ENCODE measurements at places on chromosomes 7 and 10.

GRCh38 chr10:22837351-22837750, 90.5 kb upstream of the ARMC3 start:
- no peak for DNase-seq

DNA sequence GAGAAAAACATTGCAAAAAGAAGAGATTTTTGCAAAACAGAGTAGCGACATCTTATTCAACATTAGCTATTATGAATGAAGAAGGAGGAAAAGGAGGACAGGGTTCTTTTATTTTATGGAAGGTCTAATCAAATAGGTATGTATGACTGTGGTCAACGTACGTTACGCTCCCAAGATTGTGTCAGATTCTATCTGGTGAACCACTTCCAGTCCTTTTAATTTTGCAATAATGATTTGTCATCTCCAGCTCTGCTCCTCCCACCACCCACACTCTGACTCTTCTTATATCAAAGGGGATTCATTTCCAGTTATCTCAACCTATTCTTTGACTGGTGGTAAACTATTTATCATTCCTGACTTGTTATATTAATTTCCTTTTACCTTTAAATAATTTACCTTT, 259.9 kb downstream of the CACNA2D1 start:
- no peak for DNase-seq

DNA sequence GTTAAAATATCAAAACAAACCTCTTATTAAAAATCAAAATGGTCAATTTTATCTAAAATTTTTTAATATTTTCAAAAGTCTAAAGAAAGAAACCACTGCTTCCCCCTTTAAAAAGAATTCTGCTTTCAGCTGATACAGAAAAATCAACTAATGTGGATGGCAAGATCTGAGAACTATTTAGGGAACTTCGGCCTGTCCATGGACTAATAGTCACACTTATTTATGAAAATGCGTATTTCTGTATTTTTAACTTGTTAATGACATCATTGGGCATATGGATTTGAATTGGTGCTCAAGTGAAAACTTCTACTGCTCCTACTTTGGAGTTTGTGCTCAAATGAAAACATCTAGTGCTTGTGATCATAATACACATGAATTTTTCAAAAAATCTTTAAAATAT, 31.9 kb downstream of the RNLS start:
- no peak for DNase-seq

- DNase-seq = no peak
Measured at GRCh38 chr7:94100723-94101345, 96.7 kb upstream of the BET1 start.

GRCh38 chr10:49387071-49387470, 8.8 kb downstream of the DRGX start:
- DNase-seq = no peak

DNA sequence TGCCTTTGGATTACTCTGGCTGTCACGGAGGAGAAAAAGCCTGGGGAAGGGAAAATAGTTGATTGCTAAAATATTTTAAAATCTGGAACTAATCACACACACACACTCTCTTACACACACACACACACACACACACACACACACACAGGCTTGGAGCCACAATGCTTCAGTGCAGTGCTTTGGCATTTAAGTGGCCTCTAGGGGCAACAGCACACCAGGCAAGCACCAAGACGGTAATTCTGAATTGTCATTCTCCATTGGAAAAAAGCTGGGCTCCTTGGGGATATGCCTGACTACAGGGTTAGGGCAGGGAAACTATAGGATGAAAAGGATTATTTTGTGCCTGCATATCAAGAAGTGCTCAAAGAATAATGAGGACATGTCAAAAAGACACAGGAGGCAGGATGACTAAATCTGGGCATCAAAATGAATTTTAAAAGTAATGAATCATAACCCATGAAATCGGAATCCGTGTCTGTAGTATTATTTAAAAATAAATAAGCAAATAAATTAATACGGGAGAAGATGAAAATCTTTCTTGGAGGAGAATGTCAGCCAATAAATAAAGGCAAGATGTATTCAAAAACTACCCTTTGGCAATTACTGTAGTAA, 30.4 kb upstream of the DDC start:
- no peak for DNase-seq

- no peak for DNase-seq
Measured at GRCh38 chr7:134356421-134356936, 39.7 kb upstream of the SLC35B4 start.

GRCh38 chr7:79854621-79855020, 280.0 kb upstream of the GNAI1 start:
- no peak for DNase-seq

- DNase-seq = no peak
Measured at GRCh38 chr10:27470885-27471284, 33.2 kb upstream of the RAB18 start.

DNA sequence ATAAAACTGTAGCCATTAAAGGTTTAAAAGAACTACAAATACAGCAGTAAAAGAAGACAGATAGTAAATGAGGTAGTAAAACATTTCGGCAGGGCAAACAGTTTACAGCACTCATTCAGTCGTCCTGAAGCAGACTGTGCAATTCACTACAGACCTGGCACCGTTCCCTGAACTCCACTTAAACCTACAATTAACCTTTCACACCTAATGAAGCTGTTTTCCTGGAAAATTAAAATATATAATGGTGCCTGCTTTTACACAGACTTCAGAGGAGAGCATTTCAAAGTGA, 335.3 kb downstream of the GFRA1 start:
- DNase-seq = no peak

DNA sequence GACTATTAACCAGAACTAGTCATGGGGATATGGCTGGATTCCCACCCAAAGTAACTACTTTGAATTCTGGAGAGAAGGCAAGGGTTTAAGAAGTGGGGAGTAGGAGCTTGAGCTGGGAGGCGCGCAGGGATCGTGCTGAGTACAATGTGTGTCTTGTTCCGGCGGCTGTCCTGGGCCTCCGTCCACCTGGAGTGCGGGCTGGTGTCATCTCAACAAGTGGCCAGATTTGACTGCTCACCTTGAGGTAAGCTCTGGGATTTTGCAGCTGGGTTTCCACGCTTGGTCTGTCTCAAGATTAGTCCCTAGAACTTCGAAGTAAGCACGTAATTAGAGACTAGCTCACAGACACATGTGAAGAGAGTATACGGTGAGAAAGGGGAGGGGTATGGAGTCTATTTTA, 49.4 kb downstream of the GLRX3 start:
- DNase-seq = no peak

DNA sequence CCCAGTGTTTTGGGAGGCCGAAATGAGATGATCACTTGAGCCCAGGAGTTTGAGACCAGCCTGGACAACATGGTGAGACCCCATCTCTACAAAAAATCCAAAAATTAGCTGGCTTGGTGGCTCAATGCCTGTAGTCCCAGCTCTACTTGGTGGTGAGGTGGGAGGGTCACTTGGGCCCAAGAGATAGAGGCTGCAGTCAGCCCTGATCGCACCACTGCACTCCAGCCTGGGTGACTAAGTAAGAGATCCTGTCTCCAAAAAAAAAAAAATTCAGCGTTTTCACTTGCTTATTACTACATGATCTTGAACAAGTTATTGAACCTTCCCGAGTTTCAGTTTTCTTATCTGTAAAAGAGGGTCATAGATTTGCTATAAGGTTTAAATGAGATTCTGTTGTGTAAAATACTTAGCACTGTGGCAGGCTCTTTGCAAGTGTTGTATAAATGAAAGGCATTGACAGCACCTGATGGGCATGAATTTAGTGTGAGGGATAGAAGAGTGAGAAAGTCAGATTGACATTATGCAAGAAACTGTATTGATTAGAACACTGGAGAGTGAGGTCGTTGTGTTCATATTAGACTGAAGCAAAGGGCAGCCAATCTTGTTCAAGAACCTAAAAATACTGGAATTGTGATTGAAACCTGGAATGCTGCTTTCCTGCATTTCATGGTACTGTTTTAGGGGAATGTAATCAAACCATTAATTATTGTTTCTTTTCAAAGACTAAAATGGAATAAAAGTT, 136.8 kb downstream of the LCOR start:
- DNase-seq = no peak

GRCh38 chr7:139618482-139619366, 95.2 kb downstream of the CLEC2L start:
- DNase-seq = peak; percentile 64

- DNase-seq = no peak
Measured at GRCh38 chr10:1084011-1084950, 28.1 kb downstream of the WDR37 start.

GRCh38 chr7:70005891-70006260, 407.6 kb downstream of the AUTS2 start:
- DNase-seq = no peak

DNA sequence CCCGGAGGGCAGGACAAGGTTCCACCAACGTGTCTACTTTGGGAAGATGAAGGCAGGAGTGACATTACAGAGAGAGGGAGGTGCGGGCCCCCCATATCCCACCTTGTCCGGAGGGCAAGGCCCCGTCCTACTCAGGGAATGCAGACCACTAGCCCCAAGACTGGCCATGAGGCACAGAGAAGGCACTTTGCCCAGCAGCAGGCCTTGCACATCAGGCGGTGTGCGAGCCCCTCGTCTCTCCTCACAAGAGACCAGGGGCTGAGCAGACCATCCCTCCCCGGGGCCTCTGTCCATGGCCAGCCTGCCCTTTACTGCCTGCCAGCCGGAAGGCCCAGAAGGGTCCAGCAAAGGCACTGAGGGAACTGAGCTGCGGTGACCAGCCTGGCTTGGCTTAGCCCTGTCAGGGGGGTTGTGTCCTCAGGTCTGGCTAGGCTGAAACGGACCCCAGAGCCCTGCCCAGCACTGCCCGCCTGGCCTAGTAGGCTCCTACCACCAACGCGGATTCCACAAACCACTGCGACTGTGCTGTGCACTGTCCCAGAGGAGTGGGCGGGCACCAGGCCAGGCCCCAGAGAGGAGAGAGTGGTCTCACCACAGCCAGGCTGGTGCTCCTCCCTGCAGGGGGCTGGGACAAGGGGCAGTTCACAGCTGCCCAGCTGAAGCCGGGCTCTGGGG, 16.7 kb downstream of the CAMK2B start:
- DNase-seq = peak; percentile 11

DNA sequence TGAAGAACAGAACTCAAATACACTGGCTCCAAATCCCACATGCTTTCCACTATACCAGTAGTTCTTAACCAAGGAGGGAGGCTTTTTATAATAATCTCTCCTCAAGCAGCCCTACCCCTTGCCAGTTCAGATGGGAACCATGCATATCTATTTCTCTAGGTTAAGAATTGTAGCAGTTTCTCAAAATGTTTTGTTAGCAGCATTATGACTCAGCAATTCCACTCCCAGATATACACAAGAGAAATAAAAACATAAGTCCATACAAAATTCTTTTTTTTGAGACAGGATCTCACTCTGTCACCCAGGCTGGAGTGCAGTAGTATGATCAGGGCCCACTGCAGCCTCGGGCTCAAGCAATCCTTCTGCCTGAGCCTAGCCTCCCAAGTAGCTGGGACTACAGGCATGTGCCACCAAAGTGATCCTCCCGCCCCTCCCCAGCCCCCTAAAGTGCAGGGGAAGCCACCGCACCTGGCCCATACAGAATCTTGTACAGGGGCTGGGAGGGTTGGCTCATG, 18.1 kb downstream of the YWHAG start:
- DNase-seq = no peak

- no peak for DNase-seq
Measured at GRCh38 chr10:59901470-59901869, 4.9 kb downstream of the CCDC6 start.

GRCh38 chr10:28250782-28251181, 52.1 kb downstream of the MPP7 start:
- no peak for DNase-seq

DNA sequence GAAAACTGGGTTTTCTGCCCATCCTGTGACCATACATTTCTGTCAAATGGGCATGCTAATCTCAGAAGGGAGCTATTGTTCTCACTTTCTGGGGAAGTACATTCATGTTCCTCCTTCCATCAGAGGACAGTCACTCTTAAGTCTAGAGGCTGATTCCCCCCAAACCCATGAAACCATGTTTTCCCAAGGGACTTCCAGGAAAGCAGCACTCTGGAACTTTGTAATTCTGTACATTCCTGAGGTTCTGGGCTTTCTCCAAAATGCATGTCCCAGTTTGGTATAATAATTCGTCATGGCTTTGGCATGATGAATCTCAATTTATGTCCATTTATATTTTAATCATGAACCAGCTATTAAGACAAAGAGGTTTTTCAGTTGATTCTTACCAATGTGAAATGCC, 688.1 kb downstream of the LRMDA start:
- DNase-seq = no peak

GRCh38 chr10:535952-536351, 153.5 kb downstream of the DIP2C start:
- no peak for DNase-seq

DNA sequence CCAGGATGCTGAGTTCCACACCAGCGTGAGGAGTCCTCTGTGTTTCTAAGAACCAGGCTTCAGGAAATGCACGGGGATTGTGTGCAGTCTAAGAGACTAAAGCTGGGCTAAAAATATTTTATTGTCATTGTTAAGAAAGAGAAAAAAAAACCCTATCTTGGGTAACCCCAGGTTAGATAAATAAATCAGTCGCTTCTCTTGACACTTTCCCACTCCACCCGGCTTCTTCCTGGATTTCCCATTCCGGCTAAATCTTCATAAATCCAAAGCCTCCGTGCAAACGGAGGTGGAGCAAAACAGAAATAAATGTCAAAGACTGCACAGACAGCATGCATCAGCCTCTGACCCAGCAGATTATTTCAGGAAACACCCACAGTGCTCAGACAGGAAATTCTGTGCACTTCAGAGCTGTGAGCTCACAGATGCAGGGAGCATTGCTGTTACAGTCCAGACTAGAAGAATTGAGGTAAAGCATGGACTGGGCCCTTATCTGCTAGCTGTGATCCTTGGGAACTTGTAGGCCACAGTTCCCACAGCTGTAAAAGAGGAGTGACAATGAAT, 44.8 kb upstream of the GRID1 start:
- no peak for DNase-seq

DNA sequence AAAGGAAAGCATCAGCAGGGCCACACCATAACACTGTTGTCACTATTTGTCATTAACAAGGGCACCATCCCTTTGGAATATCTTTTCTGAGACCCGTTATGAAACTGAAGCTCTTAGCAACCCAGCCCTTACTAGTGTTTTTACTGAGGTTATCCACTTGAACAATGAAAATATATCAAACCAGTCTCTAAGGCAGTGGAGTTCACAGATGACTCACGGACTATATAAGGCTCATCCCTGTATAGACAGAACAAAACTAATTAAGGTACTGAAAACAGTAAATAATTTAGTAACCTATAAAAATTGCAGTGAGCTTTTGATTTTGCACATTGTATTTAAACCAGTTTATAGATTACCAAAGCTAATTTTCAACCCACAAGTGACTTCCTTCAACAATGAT, 196.0 kb downstream of the ELAPOR2 start:
- DNase-seq = no peak

DNA sequence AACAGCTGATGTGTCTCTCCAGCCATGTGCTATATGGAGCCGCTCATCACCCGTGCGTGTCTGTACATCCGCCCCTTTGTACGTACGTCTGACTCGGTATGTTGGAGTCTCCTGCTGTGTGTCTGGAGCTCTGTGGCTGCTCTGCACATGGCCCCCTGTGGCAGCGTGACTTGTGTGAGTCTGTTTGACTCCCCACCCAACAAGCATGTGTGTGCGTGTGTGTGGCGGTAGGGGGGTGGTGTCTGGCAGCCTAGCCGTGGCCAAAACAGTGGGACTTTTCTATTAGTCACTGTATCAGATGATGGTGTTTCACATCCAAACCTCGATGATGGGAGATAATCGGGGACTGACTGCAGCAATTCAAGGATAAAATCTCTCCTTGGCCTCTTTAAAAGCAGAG, 94.1 kb downstream of the COL13A1 start:
- DNase-seq = no peak
